ENCODE measurements at places on chromosomes 12 and 14. TPM values are rescaled to one million over a fixed set of nuclear protein-coding genes. Genes with fewer than 3 reads are reported as not detected.

Gene RTL1
- total RNA-seq = not detected

Gene TC2N
- 38.1 TPM for total RNA-seq

Gene RBMS2
- 12.7 TPM for total RNA-seq

Gene OR6C2
- total RNA-seq = not detected

Gene RNASE7
- total RNA-seq = not detected

Gene CPM
- total RNA-seq = 8.4 TPM

Gene FAM90A1
- total RNA-seq = 0.67 TPM

DNA sequence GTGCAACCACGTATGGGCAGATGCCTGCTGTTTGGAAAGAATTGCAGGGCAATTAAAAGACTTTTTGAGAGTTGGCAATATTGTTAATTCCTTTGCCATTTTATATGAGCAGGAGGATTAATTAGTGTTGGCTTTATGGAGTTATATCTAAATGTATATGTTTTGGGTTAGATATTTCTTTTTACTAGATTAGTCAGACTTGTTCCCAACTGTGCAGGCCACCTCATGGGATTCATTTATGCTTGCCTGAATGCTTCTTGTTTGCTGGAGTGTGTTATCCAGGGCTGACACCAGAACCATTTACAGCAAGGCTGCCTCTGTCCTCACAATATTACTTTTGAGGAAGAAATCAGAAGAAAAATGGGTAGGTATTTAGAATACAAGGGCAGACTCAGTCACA, 192.5 kb downstream of the KTN1 start:
- H3K27ac ChIP-seq = no peak overlapping the region
- no peak overlapping the region for H3K4me3 ChIP-seq
- no peak for DNase-seq
- H3K4me1 ChIP-seq = no peaks in the 10 kb centered on the region
- no peaks in the 10 kb centered on the region for H3K27me3 ChIP-seq

GRCh38 chr12:90027889-90028634, 319.4 kb upstream of the ATP2B1 start:
- no peak overlapping the region for H3K27ac ChIP-seq
- no peak overlapping the region for H3K4me3 ChIP-seq
- no peaks in the 10 kb centered on the region for H3K36me3 ChIP-seq
- DNase-seq = no peak
- H3K4me1 ChIP-seq = peaks cover 18% of the 10 kb centered on the region
- H3K27me3 ChIP-seq = no peaks in the 10 kb centered on the region

GRCh38 chr14:105465209-105466031, 9.2 kb upstream of the CRIP2 start:
- no peak overlapping the region for H3K27ac ChIP-seq
- H3K27me3 ChIP-seq = no peaks in the 10 kb centered on the region
- no peaks in the 10 kb centered on the region for H3K36me3 ChIP-seq
- no peaks in the 10 kb centered on the region for H3K4me1 ChIP-seq

- H3K4me1 ChIP-seq = peaks cover 7% of the 10 kb centered on the region
- H3K36me3 ChIP-seq = no peaks in the 10 kb centered on the region
- no peaks in the 10 kb centered on the region for H3K27me3 ChIP-seq
Measured at GRCh38 chr12:53128780-53129569, 25.7 kb downstream of the SOAT2 start.

GRCh38 chr12:71195338-71195896, 37.6 kb upstream of the TSPAN8 start:
- no peak overlapping the region for H3K27ac ChIP-seq
- no peaks in the 10 kb centered on the region for H3K27me3 ChIP-seq
- no peak overlapping the region for H3K4me3 ChIP-seq
- no peak for DNase-seq

DNA sequence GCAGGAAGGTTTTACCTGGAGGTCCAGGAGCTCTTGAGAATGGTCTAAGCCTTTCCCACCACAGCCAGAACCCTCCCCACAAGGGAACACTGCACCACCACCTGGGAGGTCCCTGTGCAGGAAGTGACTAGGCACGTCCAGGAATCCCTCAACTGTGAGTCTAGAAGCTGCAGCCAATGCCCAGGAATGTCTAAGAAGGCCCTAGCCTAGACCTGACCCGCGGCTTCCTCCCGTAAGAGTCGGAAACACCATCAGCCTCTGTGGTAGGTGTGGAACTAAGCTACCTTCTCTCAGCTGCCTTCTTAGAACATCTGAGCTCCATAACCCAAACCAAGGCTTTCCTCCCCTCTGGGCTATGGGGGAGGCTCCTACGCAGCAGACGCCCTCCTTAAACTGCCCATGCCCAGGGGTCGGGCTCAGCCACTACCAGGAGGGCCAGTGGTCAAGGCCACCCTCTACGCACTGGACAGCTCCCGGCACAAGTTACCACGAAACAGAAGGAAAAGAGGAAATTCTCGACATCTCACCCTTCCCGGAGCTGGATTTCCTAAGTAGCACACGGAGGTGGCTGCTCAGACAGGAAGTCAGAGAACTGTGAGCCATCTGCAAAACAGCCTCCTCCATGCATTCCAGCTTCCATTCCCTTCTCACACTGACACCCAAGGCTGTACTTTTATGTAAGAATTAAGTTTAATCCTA, 25.5 kb downstream of the ZFYVE21 start:
- no peak overlapping the region for H3K27ac ChIP-seq
- no peak for DNase-seq
- H3K4me1 ChIP-seq = no peaks in the 10 kb centered on the region
- no peaks in the 10 kb centered on the region for H3K27me3 ChIP-seq
- H3K4me3 ChIP-seq = no peak overlapping the region

DNA sequence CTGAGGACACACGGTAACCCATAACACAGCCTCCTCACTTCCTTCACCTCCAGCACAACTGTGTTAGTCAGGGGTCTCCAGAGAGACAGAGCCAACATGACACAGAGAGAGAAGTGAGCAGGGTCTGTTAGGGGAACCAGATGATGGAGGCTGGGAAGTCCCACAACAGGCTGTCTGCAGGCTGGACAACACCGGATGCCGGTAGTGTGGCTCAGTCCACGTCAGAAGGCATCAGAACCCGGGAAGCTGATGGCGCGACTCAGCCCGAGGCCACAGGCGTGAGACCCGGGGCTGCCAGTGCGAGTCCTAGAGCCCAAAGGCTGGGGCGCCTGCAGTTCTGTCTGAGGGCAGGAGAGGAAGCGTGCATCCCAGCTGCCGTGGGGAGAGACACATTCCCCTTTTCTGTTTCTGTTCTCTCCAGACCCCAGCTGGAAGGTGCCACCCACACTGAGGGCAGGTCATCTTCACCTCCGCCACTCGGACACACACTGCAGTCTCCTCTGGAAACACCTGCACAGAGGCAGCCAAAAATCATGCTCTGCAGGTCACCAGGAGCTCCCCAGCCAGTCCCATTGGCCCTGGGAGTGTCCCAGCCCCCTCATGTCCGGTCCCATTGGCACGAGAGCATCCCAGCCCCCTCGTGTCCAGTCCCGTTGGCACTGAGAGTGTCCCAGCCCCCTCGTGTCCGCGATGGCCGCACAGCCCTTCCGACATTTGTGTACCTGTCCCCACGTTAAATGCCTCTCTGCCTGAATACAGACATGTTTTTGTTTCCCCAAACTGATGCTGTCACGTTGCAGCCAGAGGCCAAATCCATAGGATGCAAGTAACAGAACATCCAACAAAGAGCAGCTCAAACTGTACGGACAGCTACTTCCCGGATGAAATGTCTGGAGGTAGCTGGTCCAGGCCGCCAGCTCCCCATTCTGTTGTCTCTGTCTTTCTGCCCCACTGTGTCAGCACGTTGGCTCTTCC, 7.9 kb upstream of the FBRSL1 start:
- no peak overlapping the region for H3K4me3 ChIP-seq
- no peak for DNase-seq
- H3K4me1 ChIP-seq = peaks cover 11% of the 10 kb centered on the region
- no peak overlapping the region for H3K27ac ChIP-seq

GRCh38 chr12:108611884-108612415, 14.1 kb upstream of the TMEM119 start:
- H3K4me3 ChIP-seq = no peak overlapping the region
- H3K27ac ChIP-seq = no peak overlapping the region
- peaks cover 9% of the 10 kb centered on the region for H3K36me3 ChIP-seq
- no peaks in the 10 kb centered on the region for H3K27me3 ChIP-seq

DNA sequence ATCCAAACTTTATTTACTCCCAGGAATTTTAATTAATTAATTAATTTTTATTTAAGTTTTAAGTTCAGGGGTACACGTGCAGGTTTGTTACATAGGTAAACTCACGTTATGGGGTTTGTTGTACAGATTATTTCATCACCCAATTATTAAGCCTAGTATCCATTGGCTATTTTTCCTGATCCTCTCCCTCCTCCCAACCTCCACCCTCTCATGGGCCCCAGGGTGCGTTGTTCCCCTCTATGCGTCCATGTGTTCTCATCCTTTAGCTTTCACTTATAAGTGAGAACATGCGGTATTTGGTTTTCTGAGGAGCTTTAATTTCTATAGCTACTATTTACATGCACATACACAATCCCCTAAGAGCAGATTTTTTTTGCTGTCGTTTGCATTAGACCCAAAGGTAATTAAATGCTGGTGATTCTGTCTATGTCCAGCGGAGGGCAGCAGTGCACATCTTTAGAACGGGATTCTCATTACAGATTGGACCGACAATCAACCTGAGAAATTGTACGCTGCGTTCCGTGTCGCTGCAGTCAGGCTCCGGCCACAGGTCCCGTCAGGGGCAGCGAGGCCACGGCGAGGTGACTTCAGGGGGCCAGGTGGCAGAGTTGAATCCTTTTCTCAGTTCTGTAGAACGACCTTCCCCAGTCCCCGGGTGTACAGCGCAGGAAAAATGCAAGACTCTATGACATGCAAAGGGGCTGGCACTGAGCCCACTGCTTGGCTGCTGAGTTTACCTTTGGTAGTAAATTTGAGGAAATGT, 11.6 kb downstream of the TMEM30B start:
- peaks cover 65% of the 10 kb centered on the region for H3K27me3 ChIP-seq
- peak; percentile 78 for DNase-seq
- H3K4me1 ChIP-seq = peaks cover 7% of the 10 kb centered on the region
- no peaks in the 10 kb centered on the region for H3K36me3 ChIP-seq
- H3K4me3 ChIP-seq = peak overlapping the region; percentile 74

GRCh38 chr14:87815121-87815520, 177.9 kb downstream of the GALC start:
- H3K4me3 ChIP-seq = no peak overlapping the region
- H3K4me1 ChIP-seq = no peaks in the 10 kb centered on the region
- H3K36me3 ChIP-seq = peaks cover 5% of the 10 kb centered on the region
- no peak overlapping the region for H3K27ac ChIP-seq

- H3K4me1 ChIP-seq = no peaks in the 10 kb centered on the region
- no peak for DNase-seq
- peaks cover 14% of the 10 kb centered on the region for H3K27me3 ChIP-seq
- H3K4me3 ChIP-seq = no peak overlapping the region
- no peak overlapping the region for H3K27ac ChIP-seq
Measured at GRCh38 chr12:8508223-8508622, 5.1 kb upstream of the CLEC4D start.

GRCh38 chr14:39395555-39396254, 36.5 kb downstream of the FBXO33 start:
- H3K4me1 ChIP-seq = peaks cover 17% of the 10 kb centered on the region
- H3K4me3 ChIP-seq = no peak overlapping the region
- peak overlapping the region; percentile 86 for H3K27ac ChIP-seq
- no peak for DNase-seq

- H3K4me3 ChIP-seq = no peak overlapping the region
- H3K36me3 ChIP-seq = no peaks in the 10 kb centered on the region
- H3K27ac ChIP-seq = no peak overlapping the region
- DNase-seq = no peak
- H3K4me1 ChIP-seq = no peaks in the 10 kb centered on the region
- H3K27me3 ChIP-seq = no peaks in the 10 kb centered on the region
Measured at GRCh38 chr12:42759622-42760273, 170.2 kb upstream of the PRICKLE1 start.

DNA sequence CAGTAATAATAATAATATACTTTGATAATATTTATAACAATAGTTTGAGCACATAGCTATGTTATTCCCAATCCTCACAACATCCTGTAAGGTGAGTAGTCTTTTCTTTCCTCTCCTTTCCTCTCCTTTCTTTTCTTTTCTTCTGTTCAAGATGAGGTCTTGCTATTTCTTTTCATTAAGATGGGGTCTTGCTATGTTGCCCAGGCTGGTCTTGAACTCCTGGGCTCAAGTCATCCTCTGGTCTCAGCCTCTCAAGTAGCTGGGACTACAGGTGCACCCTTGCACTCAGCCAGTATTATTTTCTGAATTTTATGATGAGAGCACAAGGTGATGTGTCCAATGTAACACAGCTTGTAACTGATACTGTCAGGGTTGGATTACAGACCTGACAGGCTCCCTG, 134.6 kb downstream of the OTOGL start:
- DNase-seq = no peak
- H3K27me3 ChIP-seq = no peaks in the 10 kb centered on the region
- H3K4me1 ChIP-seq = no peaks in the 10 kb centered on the region
- no peaks in the 10 kb centered on the region for H3K36me3 ChIP-seq

DNA sequence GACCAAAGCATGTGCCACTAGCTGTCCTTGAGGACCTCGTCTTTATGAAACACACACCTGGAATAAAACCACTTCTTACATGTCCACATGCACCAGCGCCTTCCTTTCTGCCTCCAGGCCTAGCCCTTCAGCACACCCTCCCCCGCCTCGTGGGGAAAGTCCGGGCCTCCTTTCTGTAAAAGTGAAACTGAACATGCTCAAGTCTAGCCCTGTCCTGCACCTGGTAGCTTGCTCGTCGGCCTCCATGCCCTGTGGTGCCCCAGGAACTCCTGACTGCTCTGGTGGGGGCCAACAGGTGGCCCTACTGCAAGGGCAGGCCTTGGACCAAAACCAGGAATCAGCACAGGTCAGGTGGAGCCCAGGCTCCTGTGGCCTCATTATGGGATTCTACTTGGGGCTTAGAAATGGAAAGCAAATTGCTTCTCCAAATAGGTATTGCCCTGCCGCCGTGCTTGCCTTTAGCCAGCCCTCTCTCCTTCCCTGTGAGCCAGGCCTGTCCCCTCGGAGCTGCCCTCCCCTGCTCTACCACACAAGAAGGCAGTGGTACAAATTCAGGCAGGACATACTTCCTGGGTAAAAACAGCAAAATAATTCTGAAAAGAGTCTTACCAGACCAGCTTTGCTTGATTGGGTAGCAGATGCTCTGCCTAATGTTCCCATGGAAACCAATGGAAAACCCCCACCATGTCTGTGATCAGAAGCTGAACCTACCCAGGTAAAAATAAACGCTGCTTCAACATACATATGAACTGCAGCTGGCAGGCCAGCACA, 43.5 kb downstream of the ERH start:
- H3K4me1 ChIP-seq = peaks cover 37% of the 10 kb centered on the region
- no peaks in the 10 kb centered on the region for H3K36me3 ChIP-seq
- H3K4me3 ChIP-seq = peak overlapping the region; percentile 78
- no peaks in the 10 kb centered on the region for H3K27me3 ChIP-seq
- peak; percentile 79 for DNase-seq

DNA sequence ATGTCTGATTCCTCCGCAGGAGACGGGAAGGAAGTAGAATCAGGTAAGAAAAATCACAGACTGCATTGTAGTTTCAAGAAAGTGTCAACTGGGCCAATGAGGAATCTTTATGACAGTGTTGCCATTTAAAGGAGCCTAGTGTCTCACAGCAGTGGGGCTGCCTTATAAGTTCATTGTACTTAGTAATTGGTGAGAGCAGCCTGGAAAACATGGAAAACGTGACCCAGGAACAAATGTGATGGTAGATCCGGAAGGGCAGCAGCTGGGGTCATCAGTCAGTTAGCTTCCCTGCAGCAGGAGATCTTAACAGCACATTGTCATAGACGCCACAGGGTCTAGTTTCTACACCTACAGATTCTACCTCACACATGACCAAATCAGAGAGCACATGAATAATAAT, 630.0 kb upstream of the LMO3 start:
- no peaks in the 10 kb centered on the region for H3K27me3 ChIP-seq
- H3K36me3 ChIP-seq = no peaks in the 10 kb centered on the region
- DNase-seq = no peak

- no peaks in the 10 kb centered on the region for H3K4me1 ChIP-seq
- no peak for DNase-seq
- H3K36me3 ChIP-seq = no peaks in the 10 kb centered on the region
- H3K27ac ChIP-seq = no peak overlapping the region
Measured at GRCh38 chr12:60052483-60052882, 456.7 kb downstream of the SLC16A7 start.
